ENCODE measurements at places on chromosomes 2 and 18.

DNA sequence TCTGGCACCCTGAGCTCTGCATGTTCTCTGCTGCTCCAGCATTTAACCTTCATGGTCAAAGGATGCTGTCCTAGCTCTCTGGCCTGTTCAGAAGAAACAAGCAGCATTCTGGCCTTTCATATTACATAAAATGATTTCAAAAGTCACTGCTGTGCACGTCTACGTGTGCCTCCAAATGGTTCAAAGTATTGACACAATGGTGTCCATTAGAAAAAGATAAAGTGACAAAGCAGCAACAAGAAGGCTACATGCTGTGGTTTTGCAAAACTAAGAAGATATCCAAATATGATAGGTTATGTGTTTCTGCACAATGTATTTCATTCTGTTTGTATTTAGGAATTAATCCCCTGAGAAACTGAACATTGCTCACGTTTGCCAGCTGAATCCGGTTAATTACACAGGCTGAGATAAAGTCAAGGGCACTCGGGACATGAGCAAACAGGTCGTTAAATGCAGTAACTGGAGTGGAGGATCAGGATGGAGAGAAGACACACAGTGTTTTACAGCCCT is 258.5 kb downstream of the DOK6 start:
- DNase-seq, result peak; percentile 33

DNA sequence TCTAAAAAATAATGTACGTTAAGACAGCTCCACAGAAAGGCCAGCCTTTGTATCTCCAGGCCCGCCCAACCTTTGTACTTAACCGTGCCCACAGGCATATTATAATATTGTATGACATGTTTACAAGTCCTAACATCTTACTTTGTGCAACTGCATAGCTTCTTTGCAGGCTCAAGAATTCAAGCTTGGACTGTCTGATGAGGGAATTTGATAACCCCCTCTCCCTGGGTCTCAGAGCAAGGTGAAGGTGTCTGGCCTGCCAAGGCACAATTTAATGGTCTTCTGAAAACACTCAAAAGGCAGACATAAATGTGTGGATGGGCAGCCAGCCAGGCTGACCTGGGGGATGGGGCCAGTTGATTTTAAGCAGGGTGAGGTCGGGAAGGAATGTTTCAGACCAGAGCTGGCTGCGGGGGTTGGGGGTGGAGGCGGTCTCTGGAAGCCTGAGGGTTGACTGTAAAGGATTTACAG is 732.7 kb upstream of the FANCL start:
- DNase-seq, result no peak

DNA sequence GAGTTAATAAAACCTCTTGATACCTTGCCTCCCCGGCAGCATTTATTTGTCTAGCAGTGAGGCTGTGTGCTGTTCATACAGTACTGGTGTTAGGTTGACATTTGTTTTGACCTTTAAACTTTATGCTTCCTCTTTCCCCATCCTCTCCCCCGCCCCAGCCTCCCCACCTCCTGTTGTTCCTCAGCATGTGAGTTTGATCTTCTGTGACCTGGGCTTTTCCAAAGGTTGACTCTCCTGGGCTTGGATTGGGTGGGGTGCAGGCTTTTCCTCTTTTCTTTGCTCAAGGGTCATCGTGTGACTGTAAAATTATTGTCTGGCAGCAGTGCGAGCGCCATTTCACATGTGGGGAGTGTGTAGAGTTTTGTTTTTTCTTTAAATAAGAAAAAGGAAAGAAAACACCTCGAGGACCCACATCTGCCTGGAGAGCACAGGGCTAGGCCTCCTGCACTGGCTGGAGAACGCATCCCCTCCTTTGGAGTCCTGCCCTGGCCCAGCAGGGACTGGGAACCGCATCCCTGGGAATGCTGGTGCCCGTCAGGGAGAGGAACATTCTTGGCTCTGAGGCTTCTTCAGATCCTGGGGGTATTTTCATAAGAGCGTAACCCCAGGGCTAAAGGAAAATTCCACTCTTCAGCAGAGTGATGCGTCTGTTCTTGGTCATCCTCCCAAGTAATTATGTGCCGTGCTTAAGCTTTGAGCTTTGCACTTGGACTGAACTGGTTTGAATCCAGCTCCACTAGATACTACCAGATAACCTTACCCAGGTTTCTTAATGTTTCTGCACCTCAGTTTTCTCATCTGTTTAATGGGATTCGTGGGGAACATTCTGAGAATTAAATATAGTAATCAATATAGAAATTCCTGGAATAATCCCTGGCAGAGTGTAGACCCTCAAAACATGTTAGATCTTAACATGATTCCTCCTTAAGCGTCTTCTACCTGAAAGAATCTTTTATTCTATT is 91.5 kb downstream of the SETBP1 start:
- DNase-seq, result no peak

DNA sequence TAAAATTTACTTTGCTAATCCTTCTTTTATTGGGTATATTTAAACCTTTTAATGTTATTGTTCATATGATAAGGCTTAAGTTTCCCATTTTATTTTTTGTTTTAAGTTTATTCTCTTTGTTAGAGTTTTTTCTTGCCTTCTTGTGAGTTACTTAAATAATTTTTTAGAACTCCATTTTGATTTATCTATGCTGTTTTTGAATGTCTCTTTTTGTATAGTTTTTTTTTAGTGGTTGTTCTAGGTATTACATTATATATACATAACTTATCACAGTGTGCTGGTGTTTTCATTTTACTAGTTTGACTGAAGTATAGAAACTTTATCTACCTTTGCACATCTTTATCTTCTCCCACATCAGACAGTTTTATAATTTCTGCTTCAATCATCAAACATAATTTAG is 49.4 kb upstream of the TGFA start:
- DNase-seq, result no peak

DNA sequence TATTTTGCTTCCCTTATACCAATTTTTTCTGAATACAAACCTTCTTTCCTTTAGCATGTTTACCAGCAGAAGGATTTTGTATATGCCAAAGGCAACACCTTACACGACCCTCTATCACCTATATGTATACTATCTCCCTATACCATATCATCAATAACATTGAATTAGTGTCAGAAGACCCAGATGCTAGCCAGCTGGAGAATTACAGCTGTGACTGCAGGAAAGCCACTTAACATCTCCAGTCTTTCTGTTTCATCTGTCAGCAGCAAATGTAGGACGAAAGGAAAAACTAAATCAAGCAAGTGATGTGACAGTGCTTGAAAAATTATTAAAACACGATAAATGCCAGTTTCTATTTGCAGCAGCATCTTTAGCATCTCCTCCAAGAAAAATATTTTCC is 193.7 kb downstream of the STK39 start:
- DNase-seq, result peak; percentile 90

GRCh38 chr2:144511226-144511810 is 8.6 kb downstream of the ZEB2 start:
- DNase-seq, result no peak

GRCh38 chr2:128485761-128486639 is 167.3 kb upstream of the HS6ST1 start:
- no peak for DNase-seq

GRCh38 chr2:70648961-70649360 is 95.3 kb upstream of the TGFA start:
- DNase-seq, result no peak

DNA sequence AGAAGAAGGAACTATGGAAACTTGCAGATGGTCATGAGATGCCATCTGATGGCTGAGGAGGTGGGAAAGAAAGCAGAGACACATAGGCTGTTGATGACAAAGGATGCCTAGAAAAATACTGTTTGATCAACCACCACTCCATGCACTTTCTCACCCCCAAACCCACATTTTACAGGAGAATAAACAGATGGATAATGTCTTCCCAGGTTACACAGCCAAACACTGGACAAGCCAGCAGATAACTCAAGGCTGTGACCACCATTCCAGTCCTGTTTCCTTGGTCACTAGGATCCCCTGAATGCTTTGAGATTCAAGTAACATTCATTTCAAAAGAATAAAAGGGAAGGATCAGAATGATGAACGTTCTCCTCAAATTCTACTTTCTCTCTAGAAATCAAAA is 733.0 kb upstream of the SOX11 start:
- DNase-seq, result no peak

DNA sequence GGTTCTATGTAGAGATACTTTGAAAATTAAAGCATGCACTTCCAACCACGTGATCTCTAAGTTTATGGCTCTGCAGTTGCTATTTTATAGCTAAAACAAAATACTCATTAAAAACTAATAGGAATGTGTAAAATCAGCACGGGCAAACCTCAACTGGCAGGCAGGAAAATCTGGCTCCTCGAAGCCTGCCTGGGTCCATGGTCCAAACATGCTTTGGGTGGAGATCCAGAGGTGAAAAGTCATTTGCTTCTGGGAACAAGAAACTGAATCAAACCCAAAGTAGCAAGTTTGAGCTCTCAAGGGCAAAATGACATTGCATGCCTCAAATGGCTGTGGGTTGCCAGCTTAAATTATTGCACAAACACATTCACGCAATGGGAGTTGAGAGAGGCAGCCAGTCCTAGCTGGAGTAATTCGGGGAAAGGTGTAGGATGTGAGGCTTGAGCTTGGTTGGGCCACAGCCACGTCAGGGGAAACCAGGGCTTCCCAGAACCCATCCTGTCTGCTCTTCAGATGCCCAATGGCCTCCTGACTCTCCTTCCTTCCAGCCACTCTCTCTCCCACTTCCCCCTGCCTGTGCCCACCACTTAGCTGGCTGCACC is 75.2 kb upstream of the LCLAT1 start:
- no peak for DNase-seq

- no peak for DNase-seq
Measured at GRCh38 chr2:14615121-14615520, 17.4 kb upstream of the LRATD1 start.

DNA sequence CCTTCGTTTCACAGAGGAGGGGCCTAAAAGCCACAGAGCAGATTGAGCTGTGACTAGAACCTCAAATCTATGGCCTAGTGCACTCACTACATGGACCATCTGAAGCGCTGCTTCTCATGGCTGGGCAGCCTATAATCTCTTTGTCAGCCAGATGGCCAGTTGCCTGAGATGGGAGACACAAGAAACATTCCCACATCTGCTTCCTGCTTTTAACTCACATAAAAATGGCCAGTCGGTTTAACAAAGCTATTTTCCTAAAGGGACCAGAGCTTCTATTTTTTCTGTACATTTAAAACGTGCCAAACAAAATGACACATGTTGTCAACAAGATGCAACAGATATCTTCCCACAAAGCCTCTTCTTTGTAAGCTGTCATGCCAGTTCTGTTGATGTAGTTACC is 173.8 kb downstream of the GFPT1 start:
- peak; percentile 88 for DNase-seq

DNA sequence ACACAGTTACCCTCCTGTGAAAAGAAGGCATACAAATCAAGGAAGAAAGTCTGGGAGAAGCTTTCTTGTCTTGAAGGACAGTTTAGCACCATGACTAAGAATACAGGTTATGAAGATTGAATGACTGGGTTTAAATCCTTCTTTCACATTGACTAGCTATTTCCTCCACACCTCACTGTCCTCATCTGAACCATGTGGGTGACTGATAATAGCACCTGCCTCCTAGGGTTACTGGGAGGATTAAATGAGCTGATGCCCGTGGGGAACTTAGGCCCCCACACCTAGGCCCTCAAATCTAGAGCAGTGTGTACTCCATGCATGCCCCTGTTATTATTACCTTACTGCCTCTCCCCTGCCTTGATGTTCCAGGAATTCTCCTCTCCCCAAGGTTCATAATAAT is 202.9 kb downstream of the FBXO15 start:
- DNase-seq, result no peak

- no peak for DNase-seq
Measured at GRCh38 chr2:142531377-142531776, 346.1 kb upstream of the KYNU start.

DNA sequence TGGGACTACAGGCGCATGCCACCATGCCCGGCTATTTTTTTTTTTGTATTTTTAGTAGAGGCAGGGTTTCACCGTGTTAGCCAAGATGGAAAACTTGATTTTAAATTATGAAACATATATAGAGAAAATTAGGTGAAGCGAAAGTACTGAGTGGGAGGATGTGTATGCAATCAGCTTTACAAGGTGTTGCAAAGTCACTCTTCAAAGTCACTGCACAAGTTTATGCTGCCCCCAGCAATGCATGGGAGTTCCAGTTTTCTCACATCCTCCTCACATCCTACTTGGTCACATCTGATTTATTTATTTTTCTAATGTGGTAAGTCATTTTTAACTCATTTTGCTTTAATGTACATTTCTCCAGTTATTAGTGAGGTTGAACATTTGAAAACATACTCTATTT is 49.2 kb upstream of the CHN1 start:
- no peak for DNase-seq

- no peak for DNase-seq
Measured at GRCh38 chr2:228658998-228659397, 477.5 kb upstream of the SPHKAP start.

- no peak for DNase-seq
Measured at GRCh38 chr18:9092665-9093064, 9.8 kb upstream of the NDUFV2 start.

GRCh38 chr18:23487738-23488570 is 15.4 kb upstream of the RMC1 start:
- no peak for DNase-seq

DNA sequence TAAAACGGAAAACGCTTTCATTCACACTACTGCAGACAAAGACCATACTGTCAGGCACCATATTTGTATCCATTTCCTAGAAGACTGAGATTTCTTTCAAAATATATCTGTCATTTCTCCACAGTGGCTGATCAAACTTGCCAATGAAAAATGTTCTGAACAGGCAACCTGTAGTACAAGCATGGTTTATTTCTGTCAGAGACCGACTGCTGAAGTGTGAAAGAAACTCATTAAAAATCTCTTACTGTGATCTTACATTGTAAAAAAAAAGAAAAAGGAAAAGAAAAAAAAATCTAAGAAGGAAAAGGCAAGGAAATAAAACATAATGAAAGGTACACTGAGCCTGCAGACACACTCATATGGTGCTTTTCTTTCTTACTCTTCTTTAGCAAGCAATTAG is 184.5 kb downstream of the STK39 start:
- no peak for DNase-seq

DNA sequence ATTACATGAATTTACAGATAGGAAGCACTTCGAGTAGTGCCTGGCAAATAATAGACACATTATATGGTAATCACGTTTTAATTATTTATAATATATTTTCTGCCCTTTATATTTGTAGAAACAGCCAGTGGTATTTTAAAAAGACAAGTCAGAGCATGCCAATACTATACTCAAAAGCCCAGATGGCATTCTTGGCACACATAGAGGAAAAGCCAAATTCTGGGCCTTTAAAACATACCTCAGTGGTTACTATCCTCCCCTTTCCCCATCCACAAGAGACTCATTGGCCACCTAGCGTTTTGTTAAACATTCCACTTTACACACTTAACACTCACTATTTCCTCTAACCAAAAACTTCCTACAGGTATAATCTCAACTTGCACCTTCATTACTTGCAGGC is 63.3 kb upstream of the ZNF804A start:
- DNase-seq, result no peak

- DNase-seq, result no peak
Measured at GRCh38 chr18:39913672-39914366, 2041.2 kb upstream of the PIK3C3 start.

- no peak for DNase-seq
Measured at GRCh38 chr2:207854484-207855440, 85.1 kb upstream of the FZD5 start.

Measured in NCI-H82 (cell line).